ENCODE measurements at places on chromosomes 1 and 21.

DNA sequence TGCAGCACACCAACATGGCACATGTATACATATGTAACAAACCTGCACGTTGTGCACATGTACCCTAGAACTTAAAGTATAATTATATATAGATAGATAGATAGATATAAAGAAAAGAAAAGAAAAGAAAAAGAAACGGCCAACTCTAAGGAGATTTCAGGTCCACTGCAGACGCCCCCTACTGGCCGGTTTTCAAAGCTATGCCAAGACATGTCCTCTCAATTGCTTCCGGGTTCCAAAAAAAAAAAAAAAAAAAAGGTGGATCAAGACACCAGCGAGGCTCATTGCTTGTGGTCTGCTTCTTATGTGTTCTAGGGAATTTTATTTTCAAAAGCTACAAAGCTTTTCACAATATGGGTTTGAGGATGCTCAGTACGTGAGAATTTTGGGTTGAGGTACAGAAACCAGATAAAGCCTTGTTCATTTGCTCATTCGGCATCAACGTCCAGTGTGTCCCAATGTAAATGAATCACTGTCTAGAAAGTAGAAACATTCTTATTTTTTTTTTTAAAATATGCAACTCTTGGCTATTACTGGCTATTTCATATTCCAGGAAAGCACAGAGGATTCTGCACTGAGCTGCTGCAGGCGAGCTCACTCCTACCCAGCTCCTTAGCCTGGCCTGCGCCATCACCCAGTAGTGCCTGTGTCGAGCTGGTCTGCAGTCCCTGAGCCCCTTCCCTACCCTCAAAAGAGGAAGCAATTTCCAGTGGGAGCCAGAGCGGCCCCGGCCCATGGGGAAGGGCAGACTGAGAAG is 643.0 kb downstream of the KIF26B start:
- no peak for DNase-seq

- DNase-seq, result peak; percentile 62
These were observed at the start of gene TNFRSF25 for GRCh38 chr1:6466023-6466422. TNFRSF25 (minus strand) TSS chr1:6466173; CDS start chr1:6466107, 66 bp downstream.

- DNase-seq, result no peak
These were observed 22.7 kb upstream of the DYNLT5 start for GRCh38 chr1:66729523-66729922.

DNA sequence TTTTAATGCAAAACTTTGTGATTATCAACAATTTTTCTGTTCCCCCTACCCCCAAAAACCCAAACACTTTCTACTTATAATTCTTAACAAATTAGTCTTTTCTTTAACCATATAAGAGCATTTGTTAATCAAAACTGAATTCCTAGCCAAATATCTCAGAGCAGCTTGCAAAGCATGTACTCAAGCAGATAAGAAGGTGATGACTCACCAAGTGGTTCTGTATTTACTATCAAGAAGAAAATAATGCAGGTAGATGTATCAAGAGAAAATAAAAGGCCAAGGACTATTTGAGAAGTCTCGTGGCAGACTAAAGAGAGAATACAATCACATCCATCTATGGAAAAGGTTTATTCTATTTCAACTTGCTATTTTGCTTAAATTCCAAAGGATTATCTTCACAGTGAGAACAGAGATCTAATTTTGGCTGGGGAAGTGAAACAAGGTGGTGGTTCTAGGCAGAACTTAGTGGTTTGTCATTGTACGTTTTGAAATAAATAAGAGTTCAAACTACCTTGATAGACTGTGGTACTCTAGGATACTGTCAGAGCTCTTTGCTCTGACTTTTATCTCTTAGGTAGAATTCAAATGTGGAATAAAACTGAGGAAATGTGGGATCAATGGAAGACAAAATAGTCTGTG is 94.7 kb upstream of the NRIP1 start:
- DNase-seq, result no peak

- no peak for DNase-seq
These were observed 13.4 kb downstream of the INSL5 start for GRCh38 chr1:66787641-66788040.

- no peak for DNase-seq
These were observed 12.9 kb downstream of the KIAA2013 start for GRCh38 chr1:11913291-11913690.

- DNase-seq, result no peak
These were observed 61.6 kb upstream of the ATP2B4 start for GRCh38 chr1:203565049-203565448.

DNA sequence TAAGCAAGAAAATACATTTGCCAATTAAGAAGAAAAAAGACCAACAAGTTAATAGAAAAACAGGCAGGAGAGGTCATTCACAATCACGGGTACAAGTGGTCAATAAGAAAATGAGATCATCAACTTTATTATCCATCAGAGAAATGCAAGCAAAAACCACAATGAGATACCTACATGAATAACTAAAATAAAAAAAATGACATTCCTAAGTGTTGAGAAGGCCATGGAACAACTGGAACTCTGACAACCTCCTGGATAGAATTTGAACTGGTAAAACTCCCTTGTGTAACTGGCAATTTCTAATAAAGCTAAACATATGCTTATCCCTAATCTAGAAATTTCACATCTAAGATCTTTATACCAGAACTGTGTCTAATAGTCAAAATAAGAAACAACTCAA is 135.4 kb upstream of the BACE2 start:
- DNase-seq, result no peak

- DNase-seq, result no peak
These were observed 1.4 kb upstream of the MAD2L2 start for GRCh38 chr1:11682287-11682771.

DNA sequence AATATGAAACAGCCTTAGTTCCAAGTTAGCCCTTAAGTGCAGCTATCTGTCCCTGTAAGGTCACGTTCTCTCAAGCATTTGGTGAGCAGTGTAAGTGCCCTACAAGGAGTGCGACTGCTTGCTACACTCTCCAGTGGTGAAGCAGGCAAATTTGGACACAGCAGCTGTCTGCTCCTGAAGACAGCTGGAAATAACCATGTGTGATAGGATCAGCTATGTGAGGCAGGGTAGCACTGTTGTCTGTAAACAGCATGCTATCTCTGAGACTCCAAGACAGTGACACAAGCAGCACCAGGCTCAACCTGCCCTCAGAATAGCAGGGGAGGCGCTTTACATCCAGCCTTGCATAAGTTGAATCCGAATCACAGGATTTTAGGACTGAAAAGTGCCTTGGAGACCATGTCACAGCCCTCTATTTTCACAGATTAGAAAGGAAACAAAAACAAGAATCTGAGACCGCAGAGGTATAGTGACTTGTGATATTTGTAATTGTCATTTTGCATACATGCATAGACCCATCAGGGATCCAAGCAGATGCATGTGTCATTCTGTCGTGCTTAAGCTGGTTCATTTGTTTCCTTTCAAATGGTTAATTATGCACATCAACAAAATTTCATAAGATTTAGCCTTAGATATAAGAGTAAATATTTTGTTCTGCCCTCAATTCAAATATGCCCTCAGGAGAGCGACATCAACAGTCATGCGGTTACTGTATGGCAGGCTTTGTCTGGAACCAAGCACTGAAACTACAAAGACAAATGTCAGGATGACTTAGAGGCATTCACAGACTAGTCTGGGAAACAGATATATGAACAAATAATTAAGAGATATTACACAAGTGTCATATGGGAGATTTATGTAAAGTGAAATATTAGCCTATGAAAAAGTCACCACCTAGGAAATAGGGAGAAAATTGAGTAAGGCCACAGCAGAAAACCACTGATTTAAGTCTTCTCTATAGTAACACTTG is 134.9 kb upstream of the NRIP1 start:
- no peak for DNase-seq

DNA sequence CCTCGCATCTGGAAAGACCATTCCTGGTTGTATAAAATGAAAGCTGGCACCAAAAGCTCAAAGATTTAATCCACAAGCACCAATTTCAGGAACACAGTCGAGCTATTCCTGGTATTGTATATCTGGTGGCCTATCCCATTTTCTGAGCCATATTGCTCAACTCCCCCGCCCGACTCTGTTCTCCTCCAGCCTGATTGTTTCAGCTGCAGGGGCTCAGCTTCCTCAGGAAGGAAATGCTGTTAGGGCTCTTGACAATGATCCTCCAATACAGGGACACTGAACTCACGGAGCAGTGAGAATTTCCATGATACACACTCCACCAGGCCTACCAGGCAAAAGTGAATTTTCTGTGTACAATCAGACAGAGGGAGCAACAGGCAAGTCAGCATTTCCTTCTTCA is 16.9 kb upstream of the TDRD10 start:
- DNase-seq, result no peak

DNA sequence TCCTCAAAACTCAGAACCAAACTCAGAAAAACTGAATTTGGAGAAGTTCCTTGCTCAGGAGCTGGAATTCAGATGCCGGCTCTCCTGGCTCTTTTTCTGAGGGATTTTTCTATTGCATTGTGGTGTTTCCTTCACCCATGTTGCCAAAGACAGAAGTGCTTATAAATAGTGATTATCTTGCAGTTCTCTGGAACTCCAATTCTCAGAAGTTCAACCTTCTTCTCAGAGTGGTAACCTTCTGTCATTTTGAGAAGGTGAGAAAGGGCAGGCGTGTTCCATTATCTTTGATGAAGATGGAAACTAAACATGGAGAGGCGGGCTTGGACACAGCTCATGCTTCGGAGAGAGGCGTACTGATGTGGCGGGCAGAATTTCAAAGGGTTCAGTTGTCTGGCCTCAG is 12.4 kb upstream of the ETV3 start:
- no peak for DNase-seq

DNA sequence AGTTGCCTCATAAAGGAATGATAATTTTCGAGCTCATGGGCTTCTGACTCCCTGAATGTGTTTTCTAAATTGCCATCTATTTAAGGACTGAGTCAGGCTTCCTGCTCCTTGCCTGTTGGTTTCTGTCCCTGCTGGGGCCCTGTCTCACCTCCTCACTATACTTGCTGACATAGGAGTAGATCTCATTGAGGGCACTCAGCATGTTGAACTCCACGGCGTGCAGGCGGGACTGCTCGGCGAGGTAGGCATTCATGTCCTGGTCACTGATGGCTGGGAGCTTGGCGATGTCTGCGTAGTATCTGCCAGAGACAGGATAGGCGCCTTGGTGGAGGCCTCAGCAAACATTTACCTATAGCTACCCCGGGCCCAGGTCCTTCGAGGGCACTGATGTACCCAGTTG is 116.9 kb upstream of the CD34 start:
- no peak for DNase-seq

DNA sequence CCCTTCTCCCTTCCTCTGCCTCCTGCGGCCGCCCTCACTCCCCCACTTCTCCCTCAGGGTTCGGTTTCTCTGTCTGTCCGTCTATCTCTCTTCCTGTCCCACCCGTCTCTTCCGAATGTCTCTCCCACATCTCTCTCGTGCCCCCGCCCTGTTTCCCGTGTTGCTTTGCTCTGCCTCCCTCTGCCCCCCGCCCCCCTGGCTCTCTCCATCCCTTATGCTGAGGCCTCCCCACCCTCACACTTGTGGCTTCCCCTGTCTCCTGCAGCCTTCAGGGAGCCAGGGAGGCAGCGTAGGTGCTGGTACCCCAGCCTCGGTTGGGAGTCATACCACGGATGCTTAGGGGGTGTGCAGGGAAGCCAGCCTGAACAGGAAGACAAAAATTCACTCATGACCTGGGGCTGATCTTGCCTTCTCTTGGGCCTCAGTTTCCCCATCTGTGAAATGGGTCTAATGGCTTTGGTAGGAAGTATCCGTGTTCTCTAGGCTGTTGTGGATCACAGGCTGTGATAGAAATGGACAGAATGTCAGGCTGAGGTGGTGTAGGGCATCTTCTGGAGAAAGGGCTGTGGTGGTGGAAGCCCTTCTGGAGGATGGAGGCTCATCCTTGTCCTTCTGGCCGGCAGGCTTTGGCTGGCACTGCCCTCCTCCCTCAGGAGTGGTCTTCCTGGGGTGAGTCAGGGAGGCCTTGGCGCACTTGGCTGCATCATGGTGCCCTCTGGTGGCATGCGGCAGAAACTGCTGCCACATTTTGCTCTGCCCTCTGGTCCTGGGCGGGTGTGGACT is 55.5 kb downstream of the FOXO6 start:
- peak; percentile 37 for DNase-seq

DNA sequence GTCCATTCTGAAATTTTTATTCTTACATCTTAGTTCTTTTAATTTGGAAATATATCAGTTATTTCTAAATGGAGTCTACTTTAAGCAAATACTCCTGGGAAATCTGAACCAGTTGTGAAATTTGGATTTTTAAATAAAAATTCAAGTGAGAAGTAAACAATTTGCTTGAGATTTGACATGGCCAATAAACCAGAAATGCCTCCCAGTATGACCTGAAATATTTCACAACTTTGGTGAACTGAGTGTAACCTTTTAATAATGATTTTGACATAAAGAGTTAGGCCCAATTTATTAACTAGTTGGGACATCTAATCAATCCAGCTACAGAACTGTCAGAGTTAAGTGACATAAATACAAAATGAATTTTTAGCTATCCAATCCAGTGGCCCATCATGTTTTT is 192.0 kb downstream of the ZC3H11B start:
- DNase-seq, result no peak
